ENCODE measurements at places on chromosomes 11 and 22.

DNA sequence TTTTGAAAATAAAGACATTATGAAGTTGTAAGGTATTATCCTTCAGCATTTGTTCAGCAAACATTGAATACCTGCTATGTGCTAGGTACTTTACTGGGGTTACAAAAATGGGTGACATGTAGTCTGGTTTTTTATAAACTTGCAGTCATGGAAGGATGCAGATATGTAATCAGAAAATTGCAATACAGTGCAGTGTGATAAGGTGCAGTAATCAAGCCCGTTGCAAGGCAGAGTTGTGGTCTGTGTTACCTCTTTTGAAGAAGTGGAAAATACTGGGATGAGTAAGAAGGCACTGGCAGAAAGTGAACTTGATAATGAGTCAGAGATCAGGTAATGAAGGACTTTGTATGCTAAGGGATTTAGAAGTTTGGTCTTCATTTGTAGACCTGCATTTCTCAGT lies 8.1 kb downstream of the FBXO7 start:
- DNase-seq = no peak

GRCh38 chr11:42465623-42466022 lies 846.2 kb upstream of the API5 start:
- DNase-seq = no peak

DNA sequence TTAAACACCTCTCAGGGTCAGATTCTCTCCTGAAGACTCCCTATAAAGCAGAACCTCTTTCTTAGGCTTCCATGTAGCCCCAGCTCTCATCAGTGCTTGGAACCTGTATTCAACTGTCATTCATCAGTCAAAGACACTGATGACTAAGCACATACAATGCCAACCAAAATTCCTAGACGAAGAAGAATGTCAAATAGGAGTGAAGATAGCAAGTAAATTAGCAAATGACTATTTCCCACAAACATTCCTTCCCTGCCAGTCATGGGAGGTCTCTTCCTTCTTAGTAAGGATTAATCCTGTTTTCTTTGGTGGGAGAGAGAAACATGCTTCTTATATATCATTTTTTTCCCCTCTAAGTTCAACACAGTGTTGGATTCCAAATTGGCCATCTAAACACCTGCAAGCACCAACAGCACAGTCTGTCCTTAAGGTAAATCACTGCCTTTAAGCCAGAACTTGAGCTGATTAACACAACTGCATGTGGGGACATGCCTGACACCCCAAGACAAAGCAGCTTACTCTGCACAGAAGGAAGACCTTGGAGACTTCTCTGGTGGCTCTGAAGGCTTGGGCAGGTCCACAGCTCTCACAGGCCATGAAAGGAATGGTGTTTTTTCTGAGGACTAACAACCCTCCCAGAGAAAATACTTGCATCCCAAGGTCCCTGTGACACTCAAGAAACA lies 47.5 kb upstream of the ME3 start:
- DNase-seq = no peak

GRCh38 chr11:62796281-62796680 lies 4.5 kb upstream of the TMEM223 start:
- DNase-seq = no peak

DNA sequence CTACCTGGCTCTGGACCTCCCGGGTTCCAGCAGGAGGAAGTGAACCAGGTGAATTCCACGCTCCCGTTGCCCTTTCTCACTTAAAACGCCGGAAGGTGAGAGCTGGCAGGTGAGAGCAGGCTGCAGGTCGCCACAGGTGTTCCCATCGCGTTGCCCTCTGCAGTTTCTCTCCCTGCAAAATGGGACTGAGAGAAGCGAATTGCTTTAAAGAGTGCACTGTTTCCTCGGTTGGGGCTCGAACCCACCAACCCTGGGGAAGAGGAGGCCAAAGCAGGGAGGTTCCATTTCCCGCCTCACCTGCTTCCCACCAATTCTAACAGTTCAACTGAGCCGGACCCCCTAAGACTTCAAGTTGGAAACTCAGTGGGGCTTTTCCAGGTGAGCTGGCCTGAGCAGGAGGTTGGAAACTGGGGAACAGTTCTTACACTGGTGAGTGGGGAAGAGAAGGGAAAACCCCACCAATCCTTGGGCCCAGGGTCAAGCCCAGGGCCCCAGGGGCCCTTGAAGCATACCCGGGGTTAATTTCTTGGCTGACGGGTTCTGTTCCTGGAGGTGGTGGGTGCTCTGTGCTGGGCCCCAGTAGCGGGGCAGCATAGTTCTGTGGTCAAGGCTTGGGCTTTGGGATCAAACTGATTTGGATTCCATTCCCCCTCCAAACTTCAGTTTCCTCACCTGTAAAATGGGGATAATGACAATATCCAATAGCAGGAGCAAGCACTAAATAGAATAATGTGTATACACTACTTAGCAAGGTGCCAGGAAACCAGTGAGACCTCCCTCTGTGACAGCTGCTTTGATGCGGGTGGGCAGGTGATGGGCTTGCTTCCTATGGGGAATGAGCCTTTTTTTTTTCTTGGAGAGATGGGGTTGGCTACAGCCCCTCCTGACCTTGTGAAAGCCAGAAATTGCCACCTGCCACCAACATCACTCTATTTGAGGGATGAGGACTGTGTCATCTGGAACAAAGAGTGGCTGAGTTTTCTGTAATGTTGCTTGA lies 788 bp downstream of the CD82 start:
- no peak for DNase-seq

GRCh38 chr11:60376601-60377000 lies 1.7 kb upstream of the MS4A7 start:
- no peak for DNase-seq

Data from esophagus squamous epithelium (tissue), 5 donors.